Vagina (tissue), 2 donors: ENCODE measurements at places on chromosomes 12 and 14. TPM values are rescaled to one million over a fixed set of nuclear protein-coding genes. Genes with fewer than 3 reads are reported as not detected.

- DNase-seq, result no peak
These were observed 75.4 kb upstream of the CHST11 start for GRCh38 chr12:104381341-104381730.

Gene SDR9C7
- 11.0 TPM for total RNA-seq

DNA sequence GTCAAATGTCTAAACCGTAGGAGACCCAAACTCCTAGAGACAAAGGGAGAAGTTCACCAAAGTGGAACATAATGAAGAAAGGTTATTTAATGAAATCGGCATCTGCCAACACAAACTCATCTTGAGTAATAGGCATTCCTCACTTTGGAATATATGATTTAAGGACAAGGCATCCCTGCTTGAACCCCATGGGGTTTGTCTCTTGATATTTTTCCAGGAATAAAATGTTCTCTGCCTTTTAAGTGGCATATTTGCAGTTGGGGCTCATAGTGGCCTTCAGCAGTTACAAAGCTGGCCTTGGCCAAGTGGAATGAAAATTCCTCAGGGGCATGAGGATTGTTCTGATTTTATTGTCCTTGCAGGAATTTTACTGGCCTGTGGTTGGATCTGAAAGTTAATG is 7.1 kb downstream of the POP5 start:
- DNase-seq, result no peak

DNA sequence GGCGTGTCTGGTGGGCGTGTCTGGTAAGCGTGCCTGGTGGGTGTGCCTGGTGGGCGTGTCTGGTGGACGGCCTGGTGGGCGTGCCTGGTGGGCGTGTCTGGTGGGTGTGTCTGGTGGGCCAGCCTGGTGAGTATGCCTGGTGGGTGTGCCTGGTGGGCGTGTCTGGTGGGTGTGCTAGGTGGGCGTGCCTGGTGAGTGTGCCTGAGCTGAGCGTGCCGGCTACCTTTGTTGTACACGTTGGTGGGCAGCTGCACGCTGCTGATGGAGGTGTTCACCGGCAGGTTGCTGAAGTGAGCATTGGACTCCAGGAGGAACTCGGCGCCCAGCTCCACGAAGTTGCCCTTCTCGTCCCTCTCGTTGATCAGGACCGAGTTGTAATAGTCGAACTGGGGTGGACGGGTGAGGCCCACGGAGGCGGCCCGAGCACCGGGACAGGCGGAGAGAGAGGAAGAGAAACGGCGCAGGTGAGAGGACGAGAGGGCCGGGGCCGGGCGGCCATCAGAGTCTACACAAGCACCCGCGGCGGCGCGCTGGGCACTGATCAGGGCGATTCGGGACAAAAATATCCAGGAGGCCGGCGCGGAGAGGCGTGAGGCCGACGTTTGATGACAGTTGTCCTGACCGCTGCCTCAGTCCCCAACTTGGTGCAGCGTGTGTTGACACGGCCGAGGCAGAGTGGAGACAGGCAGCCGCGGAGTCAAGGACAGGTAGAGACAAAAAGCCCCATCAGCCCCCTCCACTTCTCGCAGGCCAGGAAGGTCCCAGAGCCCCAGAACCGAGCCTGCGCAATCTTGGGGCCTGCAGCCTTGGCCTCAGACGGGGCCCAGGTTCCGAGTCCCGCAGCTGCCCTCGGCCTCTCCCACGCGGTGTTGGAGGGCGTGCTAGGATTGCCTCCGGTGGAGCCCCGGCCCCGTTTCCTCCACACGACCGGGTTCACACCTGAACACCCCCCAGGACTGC is 10.5 kb downstream of the CACNA2D4 start:
- no peak for DNase-seq

Gene PTPN11
- total RNA-seq, result 57.2 TPM

DNA sequence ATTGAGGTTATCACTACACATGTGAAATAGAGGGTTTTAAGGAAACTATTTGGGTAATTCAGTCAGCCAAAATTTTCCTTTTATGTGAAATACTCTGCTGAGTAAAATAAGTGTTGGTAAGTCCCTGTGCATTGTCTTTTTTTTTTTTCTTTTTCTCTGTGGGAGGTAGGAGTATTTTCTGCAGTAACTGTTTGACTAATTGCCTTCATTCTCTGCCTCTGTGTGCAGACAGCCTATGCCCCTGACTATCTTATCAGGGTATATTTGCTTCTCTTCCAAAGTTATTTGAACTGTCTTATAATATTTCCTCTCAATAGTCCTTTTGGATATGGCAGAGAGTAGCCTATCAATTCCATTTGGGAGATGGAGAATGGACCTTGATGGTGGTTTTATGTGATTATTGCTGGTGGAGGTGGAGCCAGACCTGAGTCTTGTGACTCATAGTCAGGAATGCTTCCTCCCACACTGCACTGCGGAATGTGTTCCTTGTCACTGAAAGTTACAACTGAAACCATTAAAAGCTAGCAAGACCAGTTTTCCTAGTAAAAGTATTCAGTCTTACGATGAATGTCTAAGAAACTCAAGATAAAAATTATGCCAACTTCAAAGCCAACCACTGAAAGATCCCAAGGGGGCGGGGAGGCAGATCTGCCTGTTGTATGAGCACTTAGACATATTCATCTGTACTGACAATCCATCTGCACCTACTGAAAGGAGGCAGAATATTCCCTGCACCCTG is 40.9 kb upstream of the STXBP6 start:
- no peak for DNase-seq

Gene OR6C2
- not detected for total RNA-seq

GRCh38 chr12:127389923-127390322 is 877.0 kb upstream of the TMEM132C start:
- no peak for DNase-seq

Gene SOAT2
- 0.74 TPM for total RNA-seq

Gene AQP2
- not detected for total RNA-seq

DNA sequence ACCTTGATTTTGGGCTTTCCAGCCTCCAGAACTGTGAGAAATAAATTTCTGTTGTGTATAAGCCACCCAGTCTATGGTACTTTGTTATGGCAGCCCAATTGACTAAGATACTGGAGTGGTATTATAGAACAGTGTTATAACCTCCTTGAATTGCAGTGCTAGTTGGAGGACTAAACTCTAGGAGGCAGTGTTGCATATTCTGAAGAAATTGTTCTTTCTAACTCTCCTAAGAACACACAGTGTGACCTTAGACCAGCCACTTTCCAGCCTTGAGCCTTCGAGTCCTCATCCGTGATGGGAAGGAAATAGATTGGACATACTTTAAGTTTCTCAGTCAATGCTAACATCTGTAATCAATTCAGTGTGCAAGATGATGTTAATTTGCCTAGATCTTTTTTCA is 22.4 kb upstream of the LRRC10 start:
- DNase-seq, result no peak

Gene PRKD1
- total RNA-seq, result 11.8 TPM

DNA sequence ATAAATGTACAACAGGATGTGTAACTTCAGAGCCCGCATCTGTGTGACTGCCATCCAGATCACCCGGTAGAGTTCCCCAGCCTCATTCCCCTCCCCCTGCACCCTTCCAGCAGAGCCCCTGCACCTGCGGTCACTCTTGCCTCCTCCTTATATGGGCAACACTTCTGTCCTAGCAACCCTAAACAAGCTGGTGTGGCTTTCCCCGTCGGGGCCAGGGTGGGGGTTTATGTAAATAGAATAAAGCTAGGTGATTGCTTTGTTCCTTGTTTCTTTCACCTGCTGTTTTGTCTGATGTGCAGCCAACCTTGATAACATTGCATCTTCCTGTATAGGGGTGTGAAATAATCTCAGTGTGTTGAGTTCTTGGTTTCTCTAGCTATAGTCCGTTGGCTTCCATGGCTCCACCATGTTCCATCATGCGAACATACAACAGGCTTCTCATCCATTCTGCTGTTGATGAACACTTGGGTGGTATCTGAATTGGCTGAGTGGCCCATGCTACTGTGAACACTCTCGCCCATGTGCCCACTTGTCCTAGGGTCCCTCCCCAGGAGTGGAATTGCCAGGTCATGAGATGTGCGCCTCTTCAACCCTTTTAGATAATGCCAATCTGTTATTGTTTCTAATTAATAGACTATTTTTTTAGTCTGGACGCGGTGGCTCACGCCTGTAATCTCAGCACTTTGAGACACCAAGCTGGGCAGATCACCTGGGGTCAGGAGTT is 102.2 kb downstream of the KIF26A start:
- DNase-seq, result no peak

Gene PTPRB
- total RNA-seq, result 21.9 TPM

DNA sequence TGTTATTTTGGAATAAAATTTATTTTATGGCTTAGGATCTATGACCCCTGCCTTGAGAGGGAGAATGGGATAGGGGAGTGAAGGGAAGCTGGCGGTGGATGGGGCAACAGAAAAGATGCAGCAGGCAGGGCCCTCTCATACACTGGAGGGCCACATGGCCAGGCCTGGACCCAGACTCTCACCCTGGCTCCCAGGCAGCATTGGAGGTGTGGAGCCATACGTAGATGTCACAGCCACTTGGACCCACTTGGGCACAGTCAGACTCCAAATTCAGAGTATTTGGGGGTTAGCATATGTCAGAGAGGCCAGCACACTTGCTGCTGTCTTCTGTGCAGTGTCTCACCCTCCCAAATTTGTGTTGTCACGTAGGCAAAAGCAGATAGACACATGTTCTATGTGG is 6.5 kb downstream of the NAB2 start:
- DNase-seq, result no peak

- DNase-seq, result peak; percentile 79
These were observed 706 bp downstream of the CRACR2A start for GRCh38 chr12:3752096-3752709.

DNA sequence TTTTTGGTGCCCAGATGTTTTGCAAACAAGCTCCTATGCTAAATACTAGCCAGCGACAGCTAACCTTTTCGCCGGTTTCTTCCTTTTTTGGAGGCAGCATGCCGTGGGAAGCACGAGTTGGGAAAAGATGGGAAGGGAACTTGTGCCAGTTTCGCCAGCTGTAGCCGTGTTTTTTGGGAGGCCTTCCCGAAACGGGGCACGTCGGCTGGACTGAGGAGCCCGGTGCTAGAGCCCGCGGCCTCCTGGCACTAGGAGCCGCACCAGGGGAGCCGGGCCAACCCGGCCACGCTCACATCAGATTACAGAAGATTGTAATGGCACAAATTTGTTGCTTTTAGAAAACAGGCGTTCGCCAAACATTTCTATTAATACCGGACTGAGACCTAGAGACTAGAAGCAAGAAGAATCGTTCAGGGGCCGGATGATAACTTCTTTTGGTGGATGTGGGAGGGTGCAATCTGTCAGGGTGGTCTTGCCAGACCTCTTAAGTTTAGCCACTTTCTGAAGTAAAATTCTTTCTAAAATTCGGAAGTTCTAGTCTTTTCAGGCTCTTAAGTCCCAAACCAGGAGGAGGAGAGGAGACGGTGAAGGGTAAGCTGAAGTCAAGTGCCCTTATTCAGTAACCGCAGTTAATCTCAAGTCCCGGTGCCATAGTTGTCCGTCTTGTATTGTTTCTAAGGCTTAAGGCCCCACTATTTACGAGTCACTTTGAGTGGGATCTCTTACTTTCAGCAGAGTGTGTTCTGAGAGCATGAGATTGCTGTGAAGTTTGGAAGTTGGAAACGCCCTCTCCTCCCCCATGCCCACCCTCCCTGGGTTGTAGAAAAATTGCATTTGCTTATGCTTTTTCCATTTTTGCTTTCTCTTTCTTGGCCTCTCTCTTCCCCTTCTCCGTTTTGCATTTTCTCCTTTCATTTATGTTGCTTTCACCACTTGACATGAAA is 1.3 kb downstream of the RASSF3 start:
- no peak for DNase-seq

GRCh38 chr14:74932401-74932901 is 9.4 kb upstream of the RPS6KL1 start:
- DNase-seq, result no peak

Gene TEX22
- total RNA-seq, result not detected

Gene MYO1H
- total RNA-seq, result not detected
